Urothelium cell line (cell line): ENCODE measurements at places on chromosomes 1 and 21.

DNA sequence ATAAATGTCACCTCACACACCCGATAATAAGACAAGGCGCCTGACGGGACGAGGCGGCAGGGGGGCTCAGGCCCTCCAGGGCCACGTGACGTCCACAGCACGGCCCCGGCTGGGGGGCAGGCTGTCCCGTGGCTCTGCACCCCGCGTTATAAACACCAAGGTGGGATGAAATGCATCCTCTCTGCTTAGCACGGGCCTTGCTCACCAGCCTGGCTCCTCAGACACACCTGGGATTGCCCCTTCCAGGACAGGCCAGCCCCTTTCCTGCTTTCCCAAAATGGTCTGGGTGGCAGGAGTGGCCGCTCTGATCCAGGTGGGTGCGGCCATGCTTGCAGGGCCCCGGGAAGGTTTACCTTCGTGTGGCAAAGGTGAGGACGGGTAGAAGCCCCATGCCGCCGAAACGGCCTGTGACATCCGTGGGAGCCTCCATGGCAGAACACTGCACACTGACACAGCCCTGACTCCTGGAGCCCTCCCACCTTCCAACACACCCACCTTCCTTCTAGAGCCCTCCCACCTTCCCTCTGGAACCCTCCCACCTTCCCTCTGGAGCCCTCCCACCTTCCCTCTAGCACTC is 35.9 kb downstream of the SLC19A1 start:
- no peak for DNase-seq

- no peak for DNase-seq
These were observed 30.7 kb downstream of the CLIC4 start for GRCh38 chr1:24775916-24776315.

- DNase-seq = no peak
These were observed 29.1 kb downstream of the COL18A1 start for GRCh38 chr21:45433911-45434644.

DNA sequence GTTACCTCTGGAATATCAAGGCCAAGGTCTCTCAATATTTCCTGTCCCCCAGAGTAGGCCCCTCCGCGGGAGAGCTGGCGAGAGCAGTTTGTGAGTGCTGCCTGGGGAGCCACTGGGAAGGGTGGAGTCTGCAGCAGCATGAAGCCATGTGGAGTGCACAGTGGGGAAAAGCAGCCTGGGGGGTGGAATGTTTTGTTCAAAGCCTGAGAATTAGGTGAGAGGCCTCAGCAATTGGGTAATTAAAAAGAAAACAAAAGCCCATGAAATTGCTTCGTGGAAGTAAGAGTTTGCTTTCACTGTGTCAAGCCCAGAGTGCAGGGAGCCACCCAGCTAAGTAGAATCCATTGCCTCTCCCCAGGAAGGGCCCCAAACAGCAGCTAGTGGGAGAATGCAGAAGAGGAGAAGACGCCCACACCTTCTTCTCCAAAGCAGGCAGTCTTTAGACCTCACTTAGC is 30.2 kb upstream of the DISC1 start:
- no peak for DNase-seq

- peak; percentile 77 for DNase-seq
These were observed 7.5 kb upstream of the ZNF436 start for GRCh38 chr1:23376890-23377811.

GRCh38 chr1:30147188-30147587 is 576.2 kb downstream of the MATN1 start:
- DNase-seq = no peak
